ENCODE measurements at places on chromosomes 4 and X.

DNA sequence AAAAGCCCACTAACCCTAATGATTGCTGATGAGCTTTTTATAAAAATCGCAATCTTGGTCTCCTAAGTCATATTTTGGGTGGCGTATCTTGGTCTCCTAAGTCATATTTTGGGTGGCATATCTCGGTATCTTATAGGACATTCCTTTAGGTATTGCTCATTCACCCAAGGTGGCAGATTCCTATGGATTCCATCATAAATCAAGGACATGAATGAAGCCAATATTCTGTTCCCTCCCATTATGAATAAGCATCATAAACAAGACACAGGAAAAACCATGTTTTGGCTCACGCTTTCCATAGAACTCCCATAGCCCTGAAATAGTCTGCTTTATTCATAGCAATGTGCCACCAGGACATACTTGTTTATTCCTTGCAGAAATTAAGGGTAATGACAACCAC is 95.0 kb upstream of the CD99 start:
- no peak for DNase-seq

GRCh38 chrX:66633541-66633940 is 5.3 kb downstream of the EDA2R start:
- no peak for DNase-seq

DNA sequence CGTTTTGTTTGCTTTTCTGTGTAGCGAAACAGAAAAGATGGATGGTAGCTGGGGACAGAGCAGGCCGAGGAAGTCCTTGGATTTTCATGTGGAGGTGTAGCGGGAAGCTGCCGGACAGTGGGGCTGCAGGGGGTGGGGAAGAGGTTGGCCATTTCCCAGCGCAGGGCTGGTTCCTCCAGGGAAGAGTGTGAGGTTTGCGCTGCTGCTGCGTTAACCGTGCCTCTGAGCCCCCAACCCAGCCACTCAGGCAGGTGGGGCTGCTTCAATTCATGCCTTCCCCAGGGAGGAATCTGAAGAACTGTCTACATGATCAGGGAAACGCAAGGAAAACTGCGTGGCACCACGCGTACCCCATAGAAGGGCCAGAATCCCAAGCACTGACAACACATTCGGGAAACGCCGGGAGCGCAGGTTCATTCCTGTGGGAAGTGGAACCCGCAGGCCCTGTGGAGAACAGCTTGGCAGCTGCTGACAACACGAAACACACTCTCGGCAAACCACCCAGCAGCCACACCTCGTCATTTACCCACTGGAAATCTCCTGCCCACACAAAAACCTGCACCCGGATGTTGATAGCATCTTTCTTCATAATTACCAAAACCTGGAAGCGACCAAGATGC is 57.7 kb downstream of the PCGF3 start:
- no peak for DNase-seq

- no peak for DNase-seq
Observed at GRCh38 chr4:153497988-153498967, 32.1 kb downstream of the TMEM131L start.

- DNase-seq = no peak
Observed at GRCh38 chr4:77804471-77804870, 14.7 kb downstream of the CNOT6L start.

DNA sequence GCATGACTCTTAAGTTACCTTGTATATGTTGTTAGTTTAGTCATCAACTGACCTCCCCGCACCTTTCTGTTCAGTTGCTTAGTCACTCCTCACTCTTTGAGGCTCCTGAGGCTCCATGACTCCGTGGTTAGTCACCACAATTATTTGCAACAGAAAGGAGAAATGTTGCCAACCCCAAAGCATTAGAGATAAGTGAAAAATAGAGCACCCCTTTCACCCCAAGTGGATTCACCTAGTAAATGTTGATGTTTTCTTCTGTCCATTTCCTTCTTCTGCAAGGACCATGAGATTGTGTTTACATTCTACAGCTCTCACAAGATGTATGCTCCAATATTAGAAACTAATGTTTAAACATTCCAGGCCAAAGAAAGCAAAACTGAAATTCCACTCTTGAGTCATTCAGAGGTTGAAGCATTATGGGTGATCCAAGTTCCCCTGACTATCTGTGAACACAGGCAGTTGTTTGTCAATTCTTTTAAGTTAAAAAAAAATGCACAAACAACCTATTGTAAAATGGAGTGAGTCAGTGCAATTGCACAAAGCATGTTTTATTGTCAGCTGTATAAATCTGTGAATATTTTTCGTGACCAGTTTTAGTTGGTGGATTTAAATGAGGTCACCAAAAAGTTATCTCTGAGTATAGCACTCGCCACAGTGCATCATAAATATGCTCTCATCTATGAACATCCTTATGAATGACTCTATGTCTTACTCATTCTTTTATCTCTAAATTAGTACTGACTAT is 552.4 kb upstream of the MAGEB2 start:
- DNase-seq = no peak

GRCh38 chr4:16289897-16290554 is 63.8 kb upstream of the TAPT1 start:
- no peak for DNase-seq

GRCh38 chrX:152038804-152039203 is 64.3 kb upstream of the GABRE start:
- DNase-seq = no peak

- DNase-seq = no peak
Observed at GRCh38 chrX:9700555-9700954, 65.1 kb downstream of the GPR143 start.

GRCh38 chrX:42491137-42491907 is 286.6 kb downstream of the PPP1R2C start:
- no peak for DNase-seq

- DNase-seq = no peak
Observed at GRCh38 chr4:181874602-181875001, 368.6 kb upstream of the TENM3 start.

DNA sequence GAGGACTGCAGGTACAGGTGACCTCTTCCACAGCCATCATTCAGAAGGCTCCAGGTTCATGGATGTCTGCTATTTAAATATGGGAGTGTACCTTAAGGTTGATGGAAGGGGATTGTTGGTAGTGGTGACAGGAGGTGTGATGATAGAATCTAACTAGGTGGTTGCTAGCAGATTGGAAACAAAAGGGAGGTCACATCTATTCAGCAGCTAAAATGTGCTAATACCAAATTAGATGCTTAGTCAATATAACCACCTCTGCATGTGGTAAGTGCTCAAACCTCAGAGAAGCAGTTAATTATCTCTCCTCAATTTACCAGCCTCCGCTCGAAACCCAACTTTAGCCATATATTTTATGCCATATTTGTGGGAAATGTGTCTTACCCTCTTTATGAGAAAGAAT is 98.7 kb upstream of the CCSER1 start:
- DNase-seq = no peak

DNA sequence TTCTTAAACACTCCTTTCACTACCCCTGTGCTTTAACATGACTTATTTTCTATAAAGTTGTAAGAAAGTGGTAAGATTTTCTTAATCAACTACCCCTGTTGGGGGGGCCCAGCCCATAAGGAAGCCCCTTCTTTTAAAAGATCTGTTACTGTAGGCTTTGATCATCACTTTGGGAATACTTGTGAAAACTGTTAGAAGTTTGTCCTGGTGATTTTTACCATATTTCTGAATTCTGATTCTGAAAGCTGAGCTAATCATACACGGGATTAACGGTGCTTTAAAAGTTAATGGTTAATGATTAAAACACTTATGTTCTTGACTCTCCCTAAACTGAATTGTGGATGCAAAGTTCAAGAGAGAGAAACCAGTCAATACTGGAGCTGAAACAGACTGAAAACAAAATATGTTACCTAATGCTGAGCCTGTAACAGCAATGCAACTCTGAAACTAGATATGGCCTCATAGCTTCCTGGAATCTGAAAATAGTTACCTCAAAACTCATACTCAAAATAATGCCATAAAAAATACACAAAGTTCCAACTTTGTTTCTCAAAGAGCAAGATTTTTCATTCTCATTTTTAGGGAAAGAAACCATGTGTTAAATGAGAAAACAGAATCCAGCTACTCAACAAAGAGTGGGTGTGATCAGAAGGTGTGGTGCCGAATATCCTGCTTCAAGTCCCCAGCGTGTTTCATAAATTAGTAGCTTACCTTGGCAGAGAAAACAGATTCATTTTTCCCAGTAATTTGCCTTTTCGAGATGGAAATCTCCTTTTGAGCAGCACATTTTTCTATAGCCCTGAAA is 31.6 kb downstream of the ADH7 start:
- no peak for DNase-seq
